ENCODE measurements at places on chromosomes 1 and 21.

- DNase-seq, result no peak
These were observed 2.1 kb downstream of the KDM5B start for GRCh38 chr1:202805886-202806844.

- DNase-seq, result no peak
These were observed 141.5 kb downstream of the KAZN start for GRCh38 chr1:14740016-14740415.

DNA sequence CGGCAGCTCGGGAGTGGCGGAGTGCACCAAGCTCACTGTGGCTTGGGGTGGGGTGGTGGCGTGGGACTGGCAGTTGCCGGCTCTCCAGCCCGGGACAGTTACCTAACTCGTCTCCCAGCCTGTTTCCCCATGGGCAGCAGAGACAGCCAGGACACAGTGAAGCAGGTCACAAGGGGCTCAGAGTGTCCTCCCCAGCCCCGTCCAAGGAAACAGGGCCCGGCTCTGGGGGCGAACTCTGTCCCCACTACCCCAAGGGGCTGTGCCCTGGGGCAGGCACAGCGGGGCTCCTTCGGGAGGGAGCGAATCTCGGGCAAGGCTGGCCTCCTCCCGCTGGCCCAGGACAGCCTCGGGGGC is 759 bp downstream of the GPR157 start:
- DNase-seq, result no peak

DNA sequence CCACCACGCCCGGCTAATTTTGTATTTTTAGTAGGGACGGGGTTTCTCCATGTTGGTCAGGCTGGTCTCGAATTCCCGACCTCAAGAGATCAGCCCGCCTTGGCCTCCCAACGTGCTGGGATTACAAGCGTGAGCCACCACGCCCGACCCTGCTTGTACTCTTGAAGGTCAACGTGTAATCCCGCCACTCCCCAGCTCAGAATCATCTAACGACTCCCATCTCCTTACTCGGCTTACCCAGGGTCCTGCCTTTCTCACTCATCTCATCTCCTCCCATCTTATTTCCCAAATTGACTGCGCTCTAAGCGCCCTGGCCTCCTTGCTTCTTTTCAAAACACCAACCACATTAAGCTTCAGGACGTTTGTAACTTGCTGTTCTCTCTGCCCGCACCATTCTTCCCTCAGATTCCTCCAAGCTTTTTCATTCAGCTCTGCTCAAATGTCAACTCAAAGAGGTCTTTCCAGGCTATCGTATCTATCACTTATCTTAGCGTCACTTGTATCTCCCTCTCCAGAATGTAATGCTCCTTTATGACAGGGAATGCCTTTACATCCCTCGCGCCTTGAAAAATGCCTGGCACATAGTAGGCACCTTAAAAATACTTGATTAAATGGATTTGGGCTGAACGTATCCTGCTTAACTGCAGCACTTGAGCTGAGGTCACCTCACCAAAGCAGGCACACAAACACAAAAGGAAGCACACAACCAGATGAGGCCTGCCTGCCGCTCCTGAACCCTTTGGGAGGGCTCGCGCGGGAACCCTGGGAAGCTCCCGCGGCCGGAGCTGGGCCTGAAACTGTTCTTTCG is 1.4 kb upstream of the USP1 start:
- DNase-seq, result no peak

- DNase-seq, result no peak
These were observed 70.8 kb downstream of the KDM1A start for GRCh38 chr1:23090056-23090455.

GRCh38 chr1:244730153-244730933 is 77.4 kb downstream of the DESI2 start:
- peak; percentile 20 for DNase-seq

DNA sequence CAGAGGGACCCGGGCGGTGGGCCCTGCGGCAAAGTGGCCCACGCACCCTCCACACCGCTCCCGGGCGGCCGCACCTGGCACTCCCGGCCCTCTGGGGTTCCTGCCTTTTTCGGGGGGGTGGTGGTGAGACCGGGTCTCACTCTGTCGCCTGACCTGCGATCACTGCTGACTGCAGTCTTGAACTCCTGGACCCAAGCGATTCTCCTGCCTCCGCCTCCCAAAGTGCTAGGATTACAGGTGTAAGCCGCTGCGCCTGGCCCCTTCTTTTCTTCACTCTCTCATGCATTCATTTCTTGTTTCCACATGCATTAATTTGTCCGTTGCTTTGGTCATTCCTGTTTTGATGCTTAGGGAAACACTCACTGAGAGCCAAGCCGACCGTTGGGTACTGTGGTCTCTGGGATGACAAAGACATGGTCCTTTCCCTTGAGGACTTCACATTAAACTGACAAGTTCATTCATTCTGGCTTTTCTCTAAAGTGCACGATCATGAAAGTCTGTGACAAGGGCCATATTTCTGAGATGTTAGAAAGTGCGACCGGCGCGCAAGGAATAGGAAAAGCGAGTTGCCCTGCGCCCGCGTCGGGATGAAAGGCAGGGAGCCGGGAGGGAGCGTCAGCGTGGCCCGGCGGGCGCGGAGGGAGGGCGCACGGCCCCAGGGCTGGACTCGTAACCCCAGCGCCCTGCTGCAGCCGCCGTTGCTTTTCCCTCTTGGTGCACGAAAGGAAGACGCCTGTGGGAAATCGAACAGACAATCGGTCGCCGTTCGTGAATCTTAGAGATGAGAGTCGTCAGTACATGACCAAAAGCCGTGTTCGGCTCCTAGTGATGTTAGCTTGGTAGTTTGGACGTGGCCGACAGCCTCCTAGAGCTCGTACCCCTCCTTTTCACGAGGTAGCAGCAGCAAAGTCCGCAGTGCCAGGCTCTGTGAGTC is 1.0 kb upstream of the MCOLN2 start:
- DNase-seq, result no peak

DNA sequence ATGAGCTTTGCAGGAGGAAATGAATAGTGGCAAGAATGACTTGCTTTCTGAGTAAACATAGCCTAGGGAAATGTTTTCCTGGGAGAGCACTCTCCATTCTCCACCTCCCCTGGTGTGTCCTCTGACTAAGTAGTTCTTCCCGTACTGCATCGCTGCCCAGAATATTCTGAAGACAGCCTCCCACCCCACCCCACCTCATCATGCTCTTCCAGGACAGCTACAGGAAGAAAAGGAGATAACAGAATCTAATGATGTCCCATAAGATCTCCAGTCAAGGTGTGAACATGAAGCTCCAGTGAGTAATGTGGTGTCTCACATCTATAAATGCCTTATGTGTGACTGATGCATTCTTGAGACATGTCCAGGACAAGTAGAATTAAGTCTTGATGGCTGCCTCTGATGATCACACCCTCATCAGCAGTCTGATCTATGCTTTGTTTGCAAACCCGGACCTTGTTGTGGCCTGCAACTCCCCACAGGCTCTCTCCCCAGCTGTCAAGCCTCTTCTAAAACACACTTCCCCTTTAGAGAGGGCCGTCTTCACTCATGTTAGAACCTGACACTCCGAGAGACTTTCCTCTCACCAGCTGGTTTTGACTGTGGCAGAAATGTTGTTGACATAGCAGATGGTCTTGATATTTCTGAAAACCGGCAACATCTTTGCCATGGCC is 183.0 kb downstream of the CYYR1 start:
- DNase-seq, result no peak

- DNase-seq, result no peak
These were observed 38.6 kb upstream of the RBM15 start for GRCh38 chr1:110300412-110301085.

DNA sequence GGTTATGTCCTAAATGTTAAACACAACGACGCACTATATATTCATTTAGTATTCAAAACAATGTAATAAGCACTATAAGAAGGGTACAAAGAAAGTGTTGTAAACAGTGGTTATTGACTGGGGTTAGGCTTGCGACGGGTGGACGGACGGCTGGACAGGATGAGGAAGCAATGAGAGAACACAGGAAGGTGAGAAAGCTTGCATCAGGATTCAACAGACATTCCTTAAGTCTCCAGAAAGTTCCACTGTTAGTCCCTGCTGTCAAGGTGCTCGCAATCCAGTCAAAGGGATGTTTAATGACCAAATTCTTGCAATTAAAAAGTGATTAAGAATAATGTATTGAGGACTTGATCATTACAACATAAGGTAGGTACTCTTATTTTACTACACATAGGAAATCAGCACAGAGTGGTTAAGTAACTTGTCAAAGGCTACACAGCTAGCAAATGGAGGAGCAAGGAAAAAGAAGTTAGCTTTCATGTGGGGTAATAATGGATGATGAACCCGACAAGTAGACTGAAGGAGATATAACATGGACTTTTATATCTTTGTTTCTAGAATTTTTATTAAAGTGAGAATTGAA is 994 bp upstream of the ACBD6 start:
- DNase-seq, result no peak

GRCh38 chr1:50529510-50529909 is 106.3 kb upstream of the DMRTA2 start:
- DNase-seq, result no peak

- DNase-seq, result no peak
These were observed 14.9 kb downstream of the SLC26A9 start for GRCh38 chr1:205928317-205928716.

DNA sequence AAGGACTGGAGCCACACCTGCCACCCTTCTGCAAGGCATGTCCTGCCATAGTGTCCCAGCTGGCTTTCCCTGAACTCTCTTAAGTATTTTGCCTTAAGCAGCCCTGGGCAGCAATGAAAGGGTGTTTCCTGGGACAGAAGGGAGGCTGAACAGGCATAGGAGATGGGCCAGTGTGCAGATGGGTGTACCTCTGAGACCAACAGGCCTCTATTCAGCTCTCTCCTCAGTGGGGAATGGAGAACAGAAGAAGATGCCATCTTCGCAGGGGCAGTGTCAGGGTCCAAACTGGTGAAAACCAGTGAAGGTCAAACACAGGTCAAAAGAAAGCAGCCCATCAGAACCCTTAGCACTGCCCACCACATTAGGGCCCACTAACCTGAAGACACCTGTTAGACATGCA is 53.2 kb downstream of the FAM78B start:
- DNase-seq, result no peak

- no peak for DNase-seq
These were observed 10.2 kb downstream of the RHOU start for GRCh38 chr1:228745497-228745896.

GRCh38 chr1:234230414-234230862 is 142.8 kb upstream of the COA6 start:
- DNase-seq, result no peak

DNA sequence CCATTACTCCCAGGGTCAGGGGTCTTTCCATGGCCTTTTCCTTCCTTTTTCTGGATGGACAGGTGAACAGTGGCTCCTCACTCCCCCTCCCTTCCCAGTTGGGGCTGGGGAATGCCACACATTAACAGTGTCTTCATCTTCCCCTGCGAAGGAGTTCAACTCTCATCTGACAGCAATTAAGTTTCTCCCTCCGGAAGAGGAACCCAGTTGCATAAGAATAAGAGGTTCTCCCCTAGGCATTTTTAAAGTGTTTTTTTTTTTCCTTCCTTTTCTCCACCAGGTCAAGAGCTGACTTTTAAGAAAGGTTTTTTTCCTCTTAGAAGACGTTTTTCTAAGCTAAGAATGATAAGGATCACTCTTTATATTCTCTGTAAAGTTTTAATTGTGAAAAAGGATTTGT is 42.3 kb upstream of the FASLG start:
- no peak for DNase-seq
